Bone marrow (tissue), 2 donors: ENCODE measurements at places on chromosomes 1 and 21.

DNA sequence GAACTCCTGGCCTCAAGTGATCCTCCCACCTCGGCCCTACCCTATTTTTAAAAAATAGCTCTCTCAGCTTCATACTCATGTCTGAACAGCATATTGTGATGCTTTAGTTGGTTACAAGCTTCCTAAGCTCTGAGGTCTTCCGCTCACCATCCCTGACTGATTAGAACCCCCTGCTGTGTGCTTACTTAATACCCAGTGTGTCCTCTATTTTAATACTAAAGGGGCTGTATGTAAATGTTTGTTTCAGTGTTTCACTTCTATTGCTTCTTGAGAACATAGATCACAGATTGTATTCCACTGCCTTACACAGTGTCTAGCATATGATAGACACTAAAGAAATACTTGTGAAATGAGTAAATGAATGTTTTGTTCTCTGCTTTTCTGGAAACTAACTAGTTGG lies 29.8 kb downstream of the ZYG11B start:
- DNase-seq, result no peak

DNA sequence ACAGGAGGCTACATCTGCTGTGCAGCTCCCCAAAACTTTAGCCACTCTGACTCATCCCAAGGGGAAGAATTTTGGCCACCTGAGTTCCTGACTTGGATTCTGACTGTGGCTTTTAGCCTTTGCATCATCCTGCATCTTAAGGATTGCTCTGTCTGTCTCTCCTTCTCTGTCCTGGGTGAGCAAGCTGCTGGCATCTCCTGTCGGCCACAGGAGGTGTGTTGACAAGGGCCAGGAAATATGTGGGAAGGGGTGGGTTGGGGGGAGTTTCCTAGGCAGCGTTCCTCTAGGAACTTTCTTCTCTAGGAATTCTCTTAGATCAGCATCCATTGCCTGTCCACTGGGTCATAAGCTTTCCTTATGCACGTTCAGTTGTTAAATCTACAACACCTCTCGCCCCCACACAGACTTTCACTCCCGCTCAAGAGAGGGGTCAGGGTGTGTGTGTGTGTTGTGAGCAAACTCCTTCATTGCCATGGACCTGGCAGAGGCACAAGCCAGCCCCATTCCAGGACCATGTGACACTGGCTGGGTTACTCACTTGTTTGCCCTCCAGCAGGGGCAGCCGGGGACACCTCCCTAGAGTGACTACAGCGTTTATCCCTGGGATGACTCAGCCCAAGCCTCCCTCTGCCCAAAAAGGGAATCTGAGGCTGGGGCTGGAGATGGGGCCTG lies 145.0 kb upstream of the DUSP10 start:
- DNase-seq, result no peak

DNA sequence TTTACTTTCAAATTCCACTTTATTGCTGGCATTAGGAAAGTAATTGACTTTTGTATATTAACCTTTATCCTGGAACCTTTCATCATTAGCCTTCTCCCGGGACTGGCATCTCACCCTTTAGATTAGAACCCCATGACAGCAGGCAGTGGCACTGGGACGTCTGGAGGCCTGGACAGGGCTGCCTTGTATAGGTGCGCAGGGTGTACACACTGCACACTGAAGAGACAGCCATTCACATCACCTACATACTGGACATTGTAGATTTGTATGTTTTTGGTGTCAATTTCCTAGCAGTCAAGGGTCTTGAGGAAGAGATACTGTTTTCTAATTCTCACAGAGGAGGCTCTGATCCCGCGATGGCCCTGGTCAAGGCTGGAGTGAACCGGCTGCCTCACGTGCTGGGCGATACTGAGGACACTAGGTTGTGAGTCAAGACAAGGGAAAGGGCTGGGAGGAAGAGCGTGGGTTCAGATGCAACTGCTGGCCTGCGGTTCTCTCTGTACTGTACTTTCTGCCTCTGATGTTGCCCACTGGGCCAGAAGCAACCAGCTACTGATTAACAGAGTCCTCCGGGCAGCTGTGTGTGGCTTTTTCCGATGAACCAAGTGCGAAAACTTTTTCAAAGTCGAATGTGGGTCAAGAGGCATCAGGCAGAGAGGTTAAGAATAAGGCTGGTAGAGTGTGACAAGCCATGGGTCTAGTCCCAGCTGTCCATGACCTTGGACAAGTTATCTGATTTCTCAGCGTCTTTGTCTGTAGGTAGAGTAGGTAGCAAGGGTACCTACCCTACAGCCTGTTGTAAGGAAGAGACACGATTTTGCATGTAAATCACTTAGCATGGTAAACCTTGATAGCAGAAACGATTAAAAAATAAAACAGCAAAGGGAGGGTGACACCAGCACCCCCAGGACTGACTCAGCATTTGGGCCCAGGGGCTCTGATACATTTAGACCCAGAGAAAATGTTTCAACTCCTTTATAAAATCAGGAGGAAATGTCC lies 38.2 kb upstream of the SLC25A33 start:
- no peak for DNase-seq

- no peak for DNase-seq
These were observed 3.4 kb downstream of the CTSK start for GRCh38 chr1:150804671-150805070.

GRCh38 chr1:201456499-201457309 lies 12.3 kb downstream of the PHLDA3 start:
- no peak for DNase-seq

DNA sequence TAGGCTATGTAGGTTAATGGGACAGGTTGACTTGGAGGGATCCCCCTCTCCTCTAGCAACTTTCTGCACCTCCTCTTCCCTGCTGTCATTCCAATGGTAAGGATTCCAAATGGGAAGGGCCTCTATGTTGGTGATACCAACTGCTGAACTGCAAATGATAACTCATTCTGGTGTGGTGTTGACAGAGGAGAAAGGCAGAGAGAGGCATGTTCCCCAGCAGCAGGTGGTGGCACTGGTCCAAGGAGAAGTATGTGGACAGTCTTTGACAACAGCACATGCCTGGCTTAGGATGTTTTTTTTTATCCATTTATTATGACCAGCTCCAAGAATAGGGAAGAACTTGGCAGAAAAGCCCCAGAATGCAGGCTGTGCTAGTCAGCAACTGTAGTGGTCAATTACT lies 19.6 kb upstream of the SPAG17 start:
- DNase-seq, result no peak

GRCh38 chr1:230204842-230205241 lies 137.8 kb downstream of the GALNT2 start:
- no peak for DNase-seq

GRCh38 chr21:41780337-41781049 lies 13.6 kb upstream of the RIPK4 start:
- DNase-seq, result no peak

DNA sequence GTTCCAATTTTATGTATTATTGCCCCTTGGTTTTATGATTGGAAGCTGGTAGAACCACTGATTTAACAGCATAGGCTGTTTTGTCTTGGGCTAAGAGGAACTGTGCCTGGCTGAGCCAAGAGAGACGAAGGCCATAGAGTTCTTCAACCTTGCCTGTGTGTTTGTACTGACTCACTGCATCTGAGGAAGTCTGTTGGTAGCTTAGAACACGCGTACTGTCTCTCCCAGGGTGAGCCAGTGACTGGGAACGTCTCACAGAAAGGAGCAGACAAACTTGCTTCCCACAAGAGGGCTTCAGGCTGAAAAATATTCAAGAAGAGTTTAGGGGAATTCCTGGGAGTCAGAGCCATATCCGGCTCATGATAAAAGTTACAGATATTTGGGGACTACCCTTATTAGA lies 14.9 kb downstream of the TMEM51 start:
- DNase-seq, result no peak

- no peak for DNase-seq
These were observed 77.8 kb upstream of the PRMT6 start for GRCh38 chr1:106978477-106979322.

- no peak for DNase-seq
These were observed 548.5 kb upstream of the NEGR1 start for GRCh38 chr1:72830606-72831390.

DNA sequence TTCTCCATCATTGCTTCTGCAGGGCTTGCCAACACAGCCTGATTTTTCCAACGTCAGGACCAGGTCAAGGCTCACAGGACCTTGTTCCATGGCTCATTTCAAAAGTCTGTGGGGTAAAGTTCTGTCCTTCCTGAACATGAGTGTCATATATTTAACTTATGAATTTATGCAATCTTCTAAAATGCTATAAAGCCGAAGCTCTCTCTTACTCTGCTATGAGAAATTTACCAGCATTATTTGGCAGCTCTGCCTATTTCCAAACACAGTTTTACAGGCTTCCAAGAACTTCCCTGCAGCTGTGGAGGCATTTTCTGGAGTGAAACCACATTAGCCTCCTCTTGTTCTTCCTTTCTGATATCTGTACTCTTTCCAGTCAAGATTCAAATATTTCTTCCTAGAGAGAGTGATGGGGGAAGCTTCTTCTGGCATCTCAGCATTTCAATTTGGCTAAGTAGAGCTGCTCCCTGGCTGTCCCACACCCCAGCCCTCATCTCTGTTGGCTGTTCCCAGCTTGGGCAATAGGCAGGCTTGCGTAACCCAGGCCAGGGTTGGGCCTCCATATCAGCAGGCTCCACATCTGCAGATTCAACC lies 15.6 kb upstream of the HMGCS2 start:
- DNase-seq, result peak; percentile 19

DNA sequence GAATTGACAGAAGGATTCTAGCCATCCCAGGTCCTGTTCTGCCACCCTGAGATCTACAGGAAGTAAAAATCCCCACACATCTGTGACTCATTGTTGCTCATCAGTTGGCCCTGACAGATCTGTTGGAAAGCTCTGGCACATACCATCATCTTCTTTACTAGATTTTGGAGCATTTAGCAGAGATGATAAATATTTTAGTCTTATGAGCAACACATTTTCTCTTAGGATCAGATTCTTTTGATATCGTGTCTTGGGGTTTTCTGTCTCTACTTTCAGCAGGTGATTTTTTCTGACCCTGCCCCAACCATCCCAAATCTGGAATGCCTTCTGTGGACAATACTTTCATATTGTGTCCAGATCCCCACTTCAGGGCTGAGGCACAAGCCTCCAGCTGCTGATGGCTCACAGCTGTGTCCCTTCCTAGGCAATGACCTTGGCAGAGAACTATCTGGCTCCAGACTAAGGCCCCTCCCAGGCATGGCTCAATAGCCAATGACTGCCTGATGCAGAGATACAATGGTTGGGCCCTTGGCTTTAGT lies 102.8 kb downstream of the GDAP2 start:
- no peak for DNase-seq

GRCh38 chr1:59699227-59699847 lies 115.4 kb upstream of the HOOK1 start:
- DNase-seq, result peak; percentile 53

DNA sequence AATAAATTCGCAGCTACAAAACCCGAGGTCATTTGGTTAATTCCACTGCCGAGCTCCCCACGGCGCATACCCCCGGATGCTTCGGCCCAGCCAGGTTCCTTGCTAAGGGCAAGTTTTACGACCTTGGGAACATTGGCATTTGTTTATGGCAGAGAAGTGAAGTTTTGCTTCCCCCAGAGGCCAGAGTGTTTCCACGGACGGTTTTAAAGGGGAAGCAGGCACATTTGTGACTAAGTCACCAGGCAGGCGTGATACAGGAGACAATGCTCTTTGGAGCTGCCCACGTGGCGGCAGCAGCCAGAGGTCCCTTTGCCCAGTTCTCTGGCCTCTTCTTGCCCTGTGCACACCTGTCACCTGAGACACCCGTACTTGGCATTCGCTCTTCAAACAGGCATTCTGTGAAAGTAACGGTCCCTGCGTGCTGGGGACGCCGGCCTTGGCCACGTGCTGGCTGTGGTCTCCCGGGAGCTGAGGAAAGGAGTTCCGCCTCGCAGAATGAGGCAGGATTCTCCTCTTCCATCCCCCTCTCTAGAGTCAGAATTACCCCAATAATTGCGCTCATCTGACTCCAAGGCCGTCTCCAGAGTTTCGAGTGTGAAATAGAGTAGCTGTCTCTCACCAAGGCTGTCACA lies 138.3 kb downstream of the PRDM16 start:
- no peak for DNase-seq

DNA sequence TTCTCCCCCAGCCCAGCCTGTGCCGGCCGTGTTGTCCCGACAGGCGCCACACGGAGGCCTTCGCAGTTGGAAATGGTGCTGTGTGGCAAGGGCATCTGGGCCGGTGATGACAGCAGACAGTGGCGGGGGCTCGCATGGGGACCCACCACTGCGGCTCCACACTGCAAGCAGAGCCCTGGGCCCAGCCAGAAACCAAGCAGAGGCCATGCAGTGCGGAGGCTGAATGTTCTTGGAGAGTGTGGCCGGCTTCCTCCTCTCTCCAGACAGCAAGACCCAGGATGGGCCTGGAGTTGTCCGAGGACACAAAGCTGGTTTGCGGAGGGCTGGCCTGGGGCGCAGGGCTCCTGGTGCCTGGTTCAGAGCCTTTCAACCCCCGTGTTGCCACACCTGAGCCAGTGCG lies 104.6 kb downstream of the SIK1 start:
- DNase-seq, result no peak

DNA sequence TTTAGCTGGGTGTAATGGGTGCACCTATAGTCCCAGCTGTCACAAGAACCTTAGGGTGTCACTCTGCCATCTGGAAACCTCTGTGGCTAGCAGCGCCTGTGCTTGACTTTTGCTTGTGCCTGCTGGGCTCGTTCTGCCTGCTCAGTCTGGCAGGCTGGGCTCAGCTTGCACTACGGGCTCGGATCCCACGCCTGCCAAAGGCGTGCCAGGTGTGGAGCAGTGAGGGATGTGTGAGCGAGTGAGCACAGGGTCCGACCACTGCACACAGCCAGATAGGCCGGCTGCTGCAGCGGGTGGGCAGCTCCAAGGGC lies 2.8 kb upstream of the LSM10 start:
- DNase-seq, result no peak

GRCh38 chr1:239363930-239364329 lies 22.4 kb upstream of the CHRM3 start:
- DNase-seq, result peak; percentile 12
